ENCODE measurements at places on chromosomes 5 and 9.

- DNase-seq = no peak
These were observed 52.4 kb downstream of the FAM170A start for GRCh38 chr5:119681734-119682133.

- DNase-seq = no peak
These were observed 52.8 kb downstream of the EXD3 start for GRCh38 chr9:137369911-137370764.

GRCh38 chr5:98602534-98603112, 170.8 kb upstream of the RGMB start:
- DNase-seq = no peak

DNA sequence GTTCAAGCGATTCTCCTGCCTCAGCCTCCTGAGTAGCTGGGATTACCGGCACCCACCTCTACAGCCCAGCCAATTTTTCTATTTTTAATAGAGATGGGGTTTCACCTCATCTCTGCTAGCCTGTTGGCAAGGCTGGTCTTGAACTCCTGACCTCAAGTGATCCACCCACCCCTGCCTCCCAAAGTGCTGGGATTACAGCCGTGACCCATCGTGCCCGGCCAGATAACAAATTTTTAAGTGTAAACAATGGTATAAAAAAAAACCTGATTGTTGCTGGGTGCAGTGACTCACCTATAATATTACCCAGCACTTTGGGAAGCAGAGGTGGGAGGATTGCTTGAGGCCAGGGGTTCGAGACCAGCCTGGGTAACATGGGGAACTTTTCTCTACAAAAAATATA, 28.0 kb upstream of the N4BP3 start:
- no peak for DNase-seq

GRCh38 chr9:30301271-30301963, 2083.0 kb upstream of the ACO1 start:
- DNase-seq = no peak

- DNase-seq = no peak
These were observed 787.3 kb downstream of the KCTD16 start for GRCh38 chr5:144958002-144958401.
